Esophagus mucosa (tissue), 1 donor: ENCODE measurements at places on chromosomes 16 and 17.

DNA sequence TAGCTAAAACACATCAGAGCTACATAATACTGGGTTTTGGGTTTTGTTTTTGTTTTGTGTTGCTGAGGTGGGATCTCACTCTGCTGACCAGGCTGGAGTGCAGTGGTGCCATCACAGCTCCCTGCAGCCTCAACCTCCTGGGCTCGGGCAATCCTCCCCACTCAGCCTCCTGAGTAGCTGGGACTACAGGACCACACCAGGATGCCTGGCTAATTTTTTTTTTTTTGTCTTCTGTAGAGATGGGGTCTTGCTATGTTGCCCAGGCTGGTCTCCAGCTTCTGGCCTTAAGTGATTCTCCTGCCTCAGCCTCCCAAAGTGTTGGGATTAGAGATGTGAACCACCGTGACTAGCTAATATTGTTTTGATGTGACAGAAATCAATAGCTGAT lies 6.2 kb downstream of the MEAK7 start:
- no peak for ATAC-seq

DNA sequence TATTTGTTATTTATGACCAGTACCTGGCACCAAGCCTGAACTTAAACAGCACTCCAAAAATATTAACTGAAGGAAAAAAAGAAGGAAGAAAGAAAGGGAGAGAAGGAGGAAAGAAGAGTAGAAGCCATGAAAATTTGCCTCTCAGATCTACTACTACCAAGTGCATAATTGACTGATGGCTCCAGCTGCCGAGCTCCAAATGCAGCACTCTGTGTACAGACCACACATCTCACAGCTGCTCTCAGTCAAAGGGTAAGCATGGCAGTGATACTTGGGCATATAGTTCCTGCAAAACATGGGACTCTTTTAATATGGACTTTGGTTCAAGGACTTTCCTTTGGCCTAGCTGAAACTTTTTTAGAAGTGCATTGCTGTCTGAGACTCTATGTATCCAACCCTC lies 44.0 kb upstream of the NOG start:
- ATAC-seq = no peak

GRCh38 chr17:9928601-9929333 lies 23.7 kb upstream of the RCVRN start:
- no peak for ATAC-seq

DNA sequence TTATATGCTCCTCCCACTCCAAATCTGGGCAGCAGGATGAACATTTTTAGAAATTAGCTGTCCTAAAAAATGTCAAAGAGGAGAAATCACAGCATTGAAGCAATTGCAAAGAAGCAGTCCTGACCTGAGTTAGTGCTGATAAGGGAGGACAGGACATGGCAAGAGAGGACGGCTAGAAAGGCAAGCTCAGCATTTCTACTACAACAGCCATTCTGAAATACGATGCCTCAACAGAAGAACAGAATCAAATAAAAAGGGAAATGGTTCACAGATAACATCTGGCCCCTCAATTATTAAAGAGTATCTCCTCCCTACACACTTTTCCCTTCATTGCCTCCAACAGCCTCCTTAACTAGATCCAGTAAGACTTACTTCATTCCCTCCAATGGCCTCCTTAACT lies 18.3 kb downstream of the VPS53 start:
- ATAC-seq = no peak

DNA sequence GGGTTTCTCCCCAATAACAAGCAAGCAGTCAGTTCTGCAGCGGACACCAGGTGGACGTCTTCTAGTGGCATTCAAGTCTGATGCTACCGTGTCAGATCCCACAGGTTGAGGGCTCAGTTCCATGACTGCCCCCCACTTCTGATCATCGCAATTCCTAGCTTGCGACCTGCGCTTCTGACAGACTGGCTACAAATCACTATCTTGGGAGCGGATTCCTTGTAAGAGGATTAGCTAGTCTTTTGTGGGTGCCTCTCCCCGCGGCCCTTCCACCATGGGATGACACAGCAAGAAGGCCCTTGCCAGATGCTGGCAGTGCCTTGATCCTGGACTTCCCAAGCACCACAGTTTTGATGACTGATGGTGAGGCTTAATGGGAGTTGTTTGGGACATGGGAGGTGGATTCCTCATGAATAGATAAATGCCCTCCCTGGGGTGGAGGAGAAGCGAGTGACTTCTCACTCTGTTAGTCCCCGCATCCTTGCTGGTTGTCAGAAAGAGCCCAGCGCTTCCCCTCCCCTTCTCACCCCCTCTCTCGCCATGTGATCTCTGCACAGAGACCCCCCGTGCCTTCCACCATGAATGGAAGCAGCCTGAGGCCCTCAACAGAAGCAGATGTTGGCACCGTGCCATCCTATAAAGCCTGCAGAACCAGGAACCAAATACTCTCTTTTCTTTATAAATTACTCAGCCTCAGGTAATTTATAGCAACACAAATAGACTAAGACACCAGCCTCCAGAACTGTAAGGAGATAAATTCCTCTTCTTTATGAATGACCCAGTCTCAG lies 19.1 kb downstream of the CDIP1 start:
- ATAC-seq = no peak

DNA sequence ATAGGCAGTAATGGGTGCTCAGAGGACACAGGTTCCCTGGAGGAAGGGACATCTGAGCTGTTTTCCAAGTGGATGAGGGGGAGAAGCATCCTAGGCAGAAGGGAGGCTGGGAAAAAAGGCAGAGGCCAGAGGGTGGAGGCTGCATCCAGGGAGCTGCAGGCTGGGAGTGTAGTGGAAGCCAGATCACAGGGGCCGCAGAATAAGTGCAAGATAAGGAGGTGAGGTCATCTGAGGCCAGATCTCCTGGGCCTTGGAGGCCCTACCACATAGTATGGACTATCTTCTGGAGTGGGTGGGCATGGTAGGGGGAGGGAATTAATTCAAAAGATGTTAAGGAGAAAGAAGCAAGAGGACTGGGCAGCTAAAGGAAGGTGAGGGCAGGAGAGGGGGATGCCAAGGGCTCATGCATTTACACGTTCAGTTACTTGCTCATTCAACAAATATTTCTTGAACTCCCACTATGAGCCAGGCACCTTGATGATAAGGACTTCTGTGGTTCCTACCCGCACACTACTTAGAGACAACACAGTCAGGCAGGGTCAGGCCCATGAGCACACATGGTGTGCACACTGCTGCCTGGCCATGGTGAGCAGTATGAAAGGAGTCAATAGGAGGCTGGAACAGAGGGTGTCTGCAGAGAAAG lies 2.4 kb upstream of the RIPOR1 start:
- no peak for ATAC-seq

- no peak for ATAC-seq
Measured at GRCh38 chr16:84225571-84225970, 14.2 kb downstream of the KCNG4 start.

- ATAC-seq = peak; percentile 71
Measured at GRCh38 chr16:22206842-22207714, 1.0 kb downstream of the EEF2K start.

DNA sequence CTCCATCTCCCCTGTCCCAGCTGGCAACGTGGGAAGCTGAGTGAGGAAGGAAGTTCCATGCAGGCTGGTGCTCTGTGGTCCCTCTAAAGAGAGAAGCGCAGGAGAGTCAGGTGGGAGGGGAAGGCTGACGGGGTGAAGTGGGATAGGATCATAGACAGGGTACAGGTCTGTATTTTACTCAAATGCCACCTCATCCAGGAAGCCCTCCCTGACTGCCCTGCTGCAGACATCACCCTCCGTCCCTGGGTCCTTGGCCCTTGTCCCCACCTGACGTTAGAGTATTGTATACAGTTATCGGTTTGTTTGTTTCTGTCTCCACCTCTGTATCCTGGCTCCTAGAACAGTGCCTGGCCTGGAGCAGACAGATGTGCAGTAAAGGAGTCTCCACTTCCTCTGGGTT lies 11.7 kb downstream of the CANT1 start:
- ATAC-seq = no peak

GRCh38 chr16:89764711-89765201 lies 43.4 kb downstream of the ZNF276 start:
- peak; percentile 60 for ATAC-seq

GRCh38 chr17:82020572-82021106 lies 2.0 kb downstream of the CENPX start:
- no peak for ATAC-seq

- ATAC-seq = peak; percentile 65
Measured at GRCh38 chr16:49856672-49857330, 889 bp upstream of the ZNF423 start.

DNA sequence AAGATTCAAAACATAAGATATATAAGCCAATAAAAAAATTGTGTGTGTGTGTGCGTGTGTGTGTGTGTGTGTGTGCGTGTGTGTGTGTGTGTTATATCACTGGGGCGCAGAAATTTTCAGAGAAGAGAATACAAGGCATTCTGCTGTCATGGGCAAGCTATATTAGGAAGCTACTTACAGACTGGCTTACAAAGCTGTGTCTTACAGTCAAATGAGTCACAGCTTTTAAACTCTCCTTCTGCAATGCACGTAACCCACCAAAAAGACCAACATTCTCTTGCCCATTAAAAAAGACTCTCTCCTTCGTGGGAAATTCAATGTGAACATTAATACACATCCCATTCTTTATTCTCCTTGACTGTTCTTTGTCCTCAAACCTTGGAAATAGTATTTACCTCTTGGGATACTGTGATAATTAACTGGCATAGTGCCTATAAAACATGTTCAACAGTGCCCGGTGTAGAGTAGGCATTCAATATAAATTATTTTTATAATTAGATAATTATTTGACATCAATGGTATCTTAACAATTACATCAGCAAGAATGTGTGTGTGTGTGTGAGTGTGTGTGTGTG lies 860.4 kb upstream of the SOX9 start:
- no peak for ATAC-seq

DNA sequence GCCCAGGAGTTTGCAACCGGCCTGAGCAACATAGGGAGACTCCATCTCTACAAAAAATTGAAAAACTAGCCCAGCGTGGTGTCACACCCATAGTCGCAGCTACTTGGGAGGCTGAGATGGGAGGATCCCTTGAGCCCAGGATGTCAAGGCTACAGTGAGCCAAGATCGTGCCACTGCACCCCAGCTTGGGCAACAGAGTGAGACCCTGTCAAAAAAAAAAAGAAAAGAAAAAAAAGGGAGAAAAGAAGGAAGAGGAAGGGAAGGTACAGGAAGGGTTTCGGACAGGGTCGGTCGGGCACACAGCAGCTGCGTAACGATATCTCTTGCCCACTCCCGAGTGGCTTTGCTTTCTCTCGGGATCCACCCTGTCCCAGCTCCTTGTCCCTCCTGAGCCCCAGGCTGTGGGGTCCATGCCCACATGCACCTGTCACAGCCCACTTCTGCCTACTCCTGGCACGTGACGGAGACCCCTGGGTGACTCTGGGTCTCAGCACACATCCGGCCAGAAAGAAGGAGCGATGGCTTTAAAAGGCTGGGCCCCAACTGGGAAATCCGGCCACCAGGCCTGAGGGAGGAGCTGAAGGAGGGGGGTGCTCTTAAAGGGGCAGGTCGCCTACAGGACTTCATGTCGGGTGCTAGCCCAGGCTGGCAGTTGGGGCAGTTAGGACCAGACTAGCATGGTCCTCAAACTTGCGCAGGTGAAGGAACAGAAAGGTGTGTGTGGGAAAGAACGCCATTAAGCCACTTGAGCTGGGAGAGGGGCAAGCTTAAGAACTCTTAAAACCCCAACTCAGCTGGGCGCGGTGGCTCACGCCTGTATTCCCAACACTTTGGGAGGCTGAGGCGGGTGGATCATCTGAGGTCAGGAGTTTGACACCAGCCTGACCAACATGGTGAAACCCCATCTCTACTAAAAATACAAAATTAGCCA lies at the start of gene GHDC:
Gene GHDC, minus strand, starts transcription at position 526 of the 931 bp plus-strand sequence. CDS start 913 bp downstream, outside the sequence.
- peak; percentile 86 for ATAC-seq

DNA sequence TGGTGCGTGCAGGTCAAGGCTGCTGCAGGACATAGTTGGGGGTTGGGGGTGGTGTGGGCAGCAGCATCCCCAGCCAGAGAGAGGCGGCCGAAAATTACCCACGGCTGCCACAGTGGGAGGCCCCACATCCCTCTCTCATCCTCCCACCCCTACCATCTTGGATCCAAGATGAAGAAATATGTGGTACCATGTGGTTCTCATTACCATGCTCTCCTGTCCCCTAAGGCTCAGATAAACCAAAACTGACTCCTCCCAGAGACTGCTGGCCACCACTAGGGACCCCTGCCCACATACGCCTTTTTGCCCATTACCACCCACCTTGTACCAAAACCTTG lies 120.4 kb downstream of the HIC1 start:
- no peak for ATAC-seq

- ATAC-seq = no peak
Measured at GRCh38 chr16:27214084-27214961, 11.0 kb downstream of the KDM8 start.

DNA sequence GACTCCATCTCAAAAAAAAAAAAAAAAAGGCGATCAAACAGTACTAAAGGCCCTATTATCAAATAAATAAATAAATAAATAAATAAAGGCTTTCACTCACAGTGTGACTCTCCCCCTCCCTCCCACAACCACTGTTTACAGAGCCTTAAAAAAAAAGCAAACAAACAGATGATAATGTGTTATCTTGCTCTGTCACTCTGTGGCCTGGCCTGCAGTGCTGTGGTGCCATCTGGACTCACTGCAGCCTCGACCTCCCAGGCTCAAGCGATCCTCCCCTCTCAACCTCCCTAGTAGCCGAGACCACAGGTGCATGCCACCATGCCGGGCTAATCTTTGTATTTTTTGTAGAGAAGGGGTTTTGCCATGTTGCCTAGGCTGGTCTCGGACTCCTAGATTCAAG lies 8.1 kb upstream of the NAGLU start:
- no peak for ATAC-seq

GRCh38 chr17:57861000-57861789 lies 11.4 kb upstream of the MRPS23 start:
- ATAC-seq = peak; percentile 70

DNA sequence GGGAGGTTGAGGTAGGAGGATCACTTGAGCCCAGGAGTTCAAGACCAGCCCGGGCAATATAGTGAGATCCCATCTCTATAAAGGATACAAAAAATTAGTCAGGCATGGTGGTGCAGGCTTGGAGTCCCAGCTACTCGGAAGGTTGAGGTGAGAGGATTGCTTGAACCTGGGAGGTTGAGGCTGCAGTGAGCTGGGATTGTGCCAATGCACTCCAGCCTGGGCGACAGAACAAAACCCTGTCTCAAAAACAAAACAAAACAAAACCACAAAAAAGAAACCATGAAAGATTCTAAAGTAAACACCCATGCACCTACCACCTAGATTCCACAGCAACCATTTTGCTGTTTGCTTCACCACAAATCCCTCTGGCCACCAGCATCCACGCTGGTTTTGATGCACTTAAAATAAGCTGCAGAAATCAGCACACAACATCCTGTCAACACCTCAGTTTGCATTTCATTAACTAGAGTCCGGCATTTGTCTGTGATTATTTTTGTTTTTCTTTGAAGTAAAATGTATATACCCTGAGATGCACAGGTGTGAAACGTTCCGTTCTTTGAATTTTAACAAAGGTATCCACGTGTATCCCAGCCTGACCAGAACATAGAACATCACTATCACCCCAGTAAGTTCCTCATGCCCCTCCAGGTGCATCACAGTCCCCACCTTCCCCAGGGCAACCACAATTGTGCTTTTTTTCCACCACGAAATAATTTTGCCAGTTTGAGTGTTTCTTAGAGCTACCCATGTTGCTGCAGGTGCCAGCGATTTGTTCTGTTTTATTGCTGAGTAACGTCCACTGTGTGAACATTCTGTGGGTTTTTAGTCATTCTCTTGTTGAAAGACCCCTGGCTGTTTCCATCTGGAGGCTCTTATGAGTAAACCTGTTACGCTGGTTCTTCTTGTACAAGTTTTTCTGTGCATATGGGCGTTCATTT lies 191.5 kb downstream of the SEC14L1 start:
- peak; percentile 42 for ATAC-seq

- no peak for ATAC-seq
Measured at GRCh38 chr16:85074225-85074914, 37.9 kb downstream of the CIBAR2 start.
